ENCODE measurements at places on chromosomes 6 and 20. TPM values are rescaled to one million over a fixed set of nuclear protein-coding genes. Genes with fewer than 3 reads are reported as not detected.

The FAM83B gene
- total RNA-seq, result 0.51 TPM

The HLA-F gene
- total RNA-seq, result 15.2 TPM

The SEMG1 gene
- total RNA-seq, result not detected

DNA sequence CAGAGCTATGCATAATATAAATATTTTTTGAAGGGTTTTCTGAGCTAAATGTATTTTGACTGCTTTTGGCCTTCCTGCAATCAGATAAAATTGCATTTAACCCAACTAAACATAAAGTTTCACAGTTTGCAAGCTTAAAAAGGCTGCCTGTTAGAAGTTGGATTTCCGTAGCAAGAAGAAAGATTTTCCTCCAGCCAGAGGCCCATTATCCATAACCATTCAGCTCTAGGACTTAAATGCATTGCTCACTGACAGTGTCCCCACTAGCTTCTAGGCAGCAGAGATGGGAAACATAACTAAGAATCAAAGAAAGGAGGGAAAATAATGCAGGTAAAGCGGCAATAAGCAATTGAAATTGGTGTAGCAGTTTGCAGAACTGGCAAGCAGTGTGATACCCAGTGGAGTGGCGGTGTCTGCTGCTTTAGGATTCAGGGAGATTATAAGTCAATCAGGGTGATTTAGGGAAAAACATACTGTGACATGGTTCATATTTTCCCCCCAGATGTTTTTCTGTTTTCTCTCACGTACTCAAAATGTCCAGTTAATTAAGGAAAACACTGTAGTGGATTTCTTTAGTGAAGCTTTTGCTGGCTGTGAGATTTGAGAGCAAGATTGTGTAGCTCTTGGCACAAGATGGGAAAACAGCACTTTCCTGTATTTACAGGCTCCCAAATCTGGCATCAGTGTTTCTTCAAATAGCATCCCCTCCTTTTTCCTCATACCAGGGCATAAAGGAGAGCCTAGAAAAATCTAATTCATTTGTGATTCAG, 69.1 kb downstream of the CTNNBL1 start:
- DNase-seq, result no peak

DNA sequence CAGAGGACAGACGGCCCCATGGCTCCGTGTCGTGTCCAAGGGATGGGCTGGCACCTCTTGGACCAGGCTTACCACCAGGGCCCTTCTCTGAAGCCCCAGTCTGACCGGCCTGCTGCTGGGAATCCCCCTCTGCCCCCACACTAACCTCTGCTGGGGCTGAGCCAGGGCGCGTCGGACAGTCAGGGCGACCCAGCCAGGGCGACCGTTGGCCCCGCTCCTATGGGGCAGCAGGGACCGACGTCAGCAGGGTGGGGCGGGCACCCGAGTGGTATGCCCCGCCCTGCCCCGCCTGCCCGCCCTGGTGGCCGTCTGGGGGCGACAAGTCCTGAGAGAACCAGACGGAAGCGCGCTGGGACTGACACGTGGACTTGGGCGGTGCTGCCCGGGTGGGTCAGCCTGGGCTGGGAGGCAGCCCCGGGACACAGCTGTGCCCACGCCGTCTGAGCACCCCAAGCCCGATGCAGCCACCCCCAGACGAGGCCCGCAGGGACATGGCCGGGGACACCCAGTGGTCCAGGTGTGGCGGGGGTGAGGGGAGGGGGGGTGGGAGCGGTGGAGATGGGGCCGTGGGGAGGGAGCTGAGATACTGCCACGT, at the start of gene SLC17A9:
TSS of gene SLC17A9 (plus strand) at position 337 of the 595 bp plus-strand sequence. CDS start at position 459, 122 bp downstream.
- no peak for DNase-seq

DNA sequence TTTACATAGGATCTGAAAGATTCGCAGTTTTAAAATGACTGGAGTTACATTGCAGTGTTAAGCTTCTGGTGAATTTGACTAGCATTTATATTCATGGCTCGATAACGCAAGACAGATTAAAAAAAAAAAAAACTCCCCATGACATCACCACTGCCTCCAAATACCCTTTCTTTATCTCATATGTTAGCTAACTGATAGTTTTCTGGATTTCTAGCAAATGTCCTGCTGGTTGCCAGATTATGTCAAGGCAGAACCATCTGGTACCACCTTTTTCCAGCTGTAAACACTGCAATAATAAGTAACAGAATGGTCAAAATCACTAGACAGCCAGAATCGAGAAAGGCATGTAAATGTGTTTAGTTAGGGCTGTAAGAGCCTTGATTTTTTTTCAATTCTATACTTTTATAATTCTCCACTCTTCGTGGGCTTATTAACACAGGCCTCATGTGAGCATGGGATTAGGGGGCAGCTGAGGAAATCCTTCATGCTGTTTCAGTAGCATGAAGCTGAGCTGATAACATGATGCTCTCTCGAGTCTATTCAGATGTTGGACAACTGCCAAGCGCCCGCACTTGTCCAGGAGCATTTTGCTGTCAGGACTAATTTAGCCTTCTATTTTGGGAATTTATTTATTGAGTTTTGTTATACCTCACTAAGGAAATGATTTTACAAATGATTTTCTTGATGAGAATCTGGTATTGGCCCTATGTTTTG, 166.0 kb upstream of the SCGN start:
- no peak for DNase-seq

DNA sequence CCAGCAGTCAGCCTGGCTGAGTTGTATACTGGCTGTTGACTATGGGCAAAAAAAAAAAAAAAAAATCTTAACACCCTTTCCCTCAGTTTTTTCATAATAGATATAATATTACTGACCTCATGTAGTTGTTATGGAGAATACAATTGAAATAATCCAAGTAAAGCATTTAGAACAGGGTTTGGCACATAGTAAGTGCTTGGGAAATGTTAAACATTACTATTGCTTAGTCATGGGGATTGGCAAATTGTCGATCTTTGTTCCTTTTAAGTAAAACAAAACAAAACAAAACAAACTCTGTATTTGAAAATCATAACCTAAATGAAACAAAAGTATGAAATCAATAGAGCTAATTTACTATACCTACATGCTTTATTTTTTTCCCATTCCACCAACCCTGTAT, 458.4 kb downstream of the GRIK2 start:
- no peak for DNase-seq
